ENCODE measurements at places on chromosomes 4 and X.
A peak's percentile ranks its signal among the peaks of the same experiment; 100 is the strongest.

DNA sequence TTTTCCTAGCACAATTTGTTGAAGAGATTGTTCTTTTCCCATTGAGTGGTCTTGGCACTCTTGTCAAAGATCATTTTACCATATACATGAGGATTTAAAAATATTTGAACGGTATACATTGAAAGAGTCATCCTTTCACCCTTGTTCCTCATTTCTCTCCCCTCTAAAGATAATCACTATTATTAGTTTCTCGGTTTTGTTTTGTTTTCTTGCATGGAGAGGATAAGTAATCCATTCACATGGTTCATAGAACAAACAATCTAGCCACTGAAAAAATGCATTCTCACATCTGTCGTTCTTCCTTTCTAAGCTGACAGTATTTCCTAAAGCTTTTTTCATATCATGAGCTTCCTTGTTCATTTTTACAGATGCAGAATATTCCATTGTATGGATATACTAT, 39.2 kb upstream of the MSMO1 start:
- DNase-seq, result no peak

DNA sequence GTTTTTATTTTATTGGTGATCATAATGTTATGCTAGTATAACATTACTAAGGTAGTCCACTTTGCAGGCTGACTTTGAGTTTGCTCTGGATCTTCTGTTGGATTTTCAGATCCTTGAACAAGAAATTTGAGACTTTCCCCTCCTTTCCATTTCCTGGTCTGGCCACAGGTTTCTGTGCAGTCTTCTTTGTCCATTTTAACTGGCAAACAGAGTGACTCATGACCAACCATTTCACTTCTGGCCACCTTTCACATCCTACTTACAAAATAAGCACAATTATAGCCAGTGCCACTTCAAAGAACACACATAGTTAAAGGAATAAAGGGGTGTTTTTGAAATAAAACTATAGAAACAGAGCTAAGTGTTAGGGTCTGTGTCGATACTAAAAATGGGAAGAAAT, 8.4 kb downstream of the ANK2 start:
- peak; percentile 10 for DNase-seq

DNA sequence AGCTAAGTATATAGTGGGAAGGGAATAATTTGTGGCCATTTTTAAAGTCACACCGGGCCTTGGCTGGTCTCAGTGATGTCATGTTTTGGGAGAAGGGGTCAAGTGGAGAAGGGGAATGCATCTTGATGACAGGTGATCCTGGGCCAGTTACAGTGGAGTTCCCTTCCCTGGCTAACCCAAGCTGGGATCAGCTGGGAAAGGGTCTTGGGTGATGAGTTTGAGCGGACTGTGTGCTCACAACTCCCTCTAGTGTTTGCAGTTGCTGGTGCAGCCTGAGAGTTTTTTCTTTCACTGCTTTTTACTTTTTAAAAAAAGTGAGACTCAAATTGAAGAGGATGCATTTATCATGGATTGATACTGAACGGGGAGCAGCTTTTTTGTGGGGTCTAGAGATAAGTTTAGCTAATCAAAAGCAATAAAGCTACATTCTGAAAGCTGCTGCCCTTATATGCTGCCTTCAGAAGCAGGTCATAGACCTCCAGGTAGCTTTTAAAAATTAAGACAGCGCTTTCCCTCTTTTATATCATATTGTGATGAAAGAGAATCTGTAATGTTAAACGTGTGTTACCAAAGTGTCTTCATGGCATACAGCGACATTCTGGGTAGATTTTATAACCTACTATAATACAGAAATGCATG, 164.7 kb downstream of the DCLK2 start:
- peak; percentile 66 for DNase-seq

DNA sequence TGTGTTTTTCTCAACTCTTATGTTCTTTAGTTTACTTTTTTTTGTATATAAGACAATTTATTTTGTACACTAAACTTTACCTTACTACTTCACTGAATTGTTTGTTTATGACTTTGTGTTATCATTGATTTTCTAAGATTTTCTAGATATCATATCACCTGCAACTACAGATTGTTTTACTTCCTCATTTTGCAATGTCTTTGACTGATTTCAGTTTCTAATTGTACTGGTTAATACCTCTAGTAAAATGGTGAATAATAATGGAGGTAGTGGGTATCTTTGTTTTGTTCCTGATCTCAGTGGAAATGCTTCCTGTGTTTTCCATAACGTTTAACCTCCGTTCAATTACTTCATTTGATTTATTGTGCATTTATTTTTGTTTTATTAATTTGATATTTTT, 490.2 kb downstream of the TLL1 start:
- DNase-seq, result no peak

GRCh38 chr4:172142281-172142741, 329.1 kb downstream of the GALNTL6 start:
- DNase-seq, result peak; percentile 0

DNA sequence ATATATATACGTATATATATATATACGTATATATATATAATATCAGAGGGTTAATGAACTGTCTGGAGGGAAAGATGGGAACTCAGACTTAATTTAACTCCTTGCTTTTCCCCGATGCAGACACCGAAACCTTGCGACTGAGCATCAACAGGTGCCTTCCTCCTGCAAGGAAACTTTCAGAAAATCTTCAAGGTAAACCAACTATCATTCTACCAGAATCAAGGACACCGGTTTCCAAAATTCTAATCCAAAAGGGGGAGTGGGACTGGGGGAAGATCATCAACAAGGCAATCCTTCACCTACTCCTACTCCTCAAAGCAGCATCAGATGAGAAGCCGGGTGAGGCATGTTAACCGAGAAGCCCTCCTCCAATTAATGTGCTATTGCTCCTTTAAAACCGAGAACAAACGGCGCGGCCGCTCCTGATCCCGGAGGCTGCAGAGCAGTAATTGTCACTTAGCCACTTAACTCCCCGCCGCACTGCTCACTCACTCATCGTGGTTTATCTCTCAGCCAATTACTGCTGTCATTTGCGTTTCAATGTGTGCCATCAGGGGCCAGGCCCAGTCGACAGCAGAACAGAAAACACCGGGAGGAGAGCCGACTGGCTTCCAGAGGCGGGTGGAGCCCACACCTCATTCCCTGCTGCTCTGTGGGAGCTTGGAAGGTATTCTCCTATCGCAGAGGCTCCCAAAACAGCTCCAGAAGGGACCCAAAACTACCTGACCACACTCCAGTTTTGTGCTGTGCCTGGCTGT, 61.7 kb downstream of the MAML3 start:
- no peak for DNase-seq

GRCh38 chr4:5462254-5462835, 246.0 kb downstream of the EVC2 start:
- no peak for DNase-seq

- DNase-seq, result peak; percentile 67
These were observed 72.9 kb downstream of the WDR19 start for GRCh38 chr4:39255266-39255665.

DNA sequence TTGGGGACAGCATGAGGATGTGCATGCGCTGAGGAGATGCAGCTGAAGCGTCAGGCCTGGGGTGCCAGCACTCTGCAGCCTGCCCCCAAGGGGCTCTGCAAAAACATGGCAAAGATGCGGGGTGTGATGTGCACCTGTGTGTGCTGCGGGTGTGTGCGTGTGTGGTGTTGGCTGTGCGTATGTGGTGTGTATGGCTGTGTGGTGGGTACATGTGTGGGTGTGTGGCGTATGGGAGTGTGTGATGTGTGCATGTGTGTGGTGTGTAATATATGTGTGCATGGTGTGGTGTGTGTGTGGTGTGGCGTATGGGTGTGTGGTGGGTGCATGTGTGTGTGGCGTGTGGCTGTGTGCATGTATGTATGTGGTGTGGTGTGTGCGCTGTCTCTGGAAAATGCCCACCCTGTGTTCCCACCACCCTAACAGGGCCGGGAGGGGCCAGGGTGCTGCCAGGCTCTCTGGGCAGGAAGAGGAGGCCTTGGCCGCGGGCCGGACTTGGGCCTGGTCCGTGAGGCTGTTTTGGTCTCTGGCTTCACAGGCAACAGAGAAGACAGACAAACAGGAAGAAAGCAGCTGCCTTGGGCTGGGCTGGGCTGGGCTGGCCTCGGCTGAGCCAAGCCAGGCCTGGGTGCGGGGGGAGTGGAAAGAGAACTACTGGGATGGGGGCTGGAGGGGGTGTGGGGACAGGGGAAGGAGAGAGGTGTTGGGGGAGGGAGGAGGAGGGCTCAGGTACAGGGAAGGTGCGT, 1.1 kb upstream of the AVPR2 start:
- DNase-seq, result no peak

- DNase-seq, result no peak
These were observed 278.9 kb upstream of the GIMD1 start for GRCh38 chr4:106647451-106647850.

DNA sequence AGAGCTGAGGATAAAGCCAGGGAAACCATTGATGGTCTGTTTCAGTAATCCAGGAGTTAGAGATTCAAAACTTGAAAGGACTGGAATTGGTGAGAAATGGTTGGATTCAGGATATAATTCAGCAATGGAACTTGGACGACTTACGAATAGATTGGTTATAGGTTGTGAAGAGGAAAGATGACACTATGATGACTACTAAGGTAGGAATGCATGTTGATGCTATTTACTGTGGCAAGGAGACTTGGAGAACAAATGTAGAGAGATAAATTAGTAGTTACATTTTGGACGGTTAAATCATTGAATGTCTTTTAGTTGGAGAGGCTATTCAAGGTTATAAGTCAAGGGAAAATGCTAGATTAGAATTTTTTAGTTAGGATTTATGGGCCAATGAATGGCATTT, 365.4 kb upstream of the TECRL start:
- DNase-seq, result no peak

DNA sequence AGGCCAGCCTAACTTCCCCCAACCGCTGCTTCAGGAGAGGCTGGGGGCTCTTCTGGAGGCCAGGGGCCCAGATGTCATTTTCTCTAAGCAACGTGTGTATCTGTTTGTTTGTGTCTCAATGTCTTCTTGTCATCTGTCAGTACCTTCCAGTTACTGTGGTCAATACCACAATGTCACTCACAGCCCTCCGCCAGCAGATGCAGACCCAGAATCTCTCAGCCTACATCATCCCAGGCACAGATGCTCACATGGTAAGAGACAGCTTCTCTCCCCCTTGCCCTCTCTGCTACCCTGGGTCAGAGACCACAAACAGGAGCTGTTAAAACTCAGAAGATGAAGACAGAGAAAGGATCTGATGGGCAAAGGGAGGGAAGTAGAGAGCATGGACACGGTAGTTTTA, 5.0 kb downstream of the XPNPEP2 start:
- DNase-seq, result no peak

DNA sequence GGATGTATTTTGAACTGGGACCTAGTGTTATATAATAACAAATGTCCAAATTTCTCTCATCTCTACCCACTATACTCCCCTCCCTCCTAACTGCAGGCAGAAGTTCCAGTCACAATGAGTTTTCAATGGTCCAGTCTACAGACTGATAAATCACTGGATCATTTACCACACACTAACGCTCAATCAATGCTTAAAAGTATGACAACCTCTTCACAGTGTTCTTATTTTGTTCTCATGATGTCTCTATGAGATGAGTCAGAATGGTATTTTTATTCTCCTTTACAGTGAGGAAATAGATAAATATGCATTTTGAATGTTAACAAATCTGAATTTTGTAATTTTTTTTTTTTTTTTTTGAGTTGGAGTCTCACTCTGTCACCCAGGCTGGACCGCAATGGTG, 83.7 kb upstream of the ETNPPL start:
- DNase-seq, result no peak

GRCh38 chr4:140863197-140863596, 107.0 kb upstream of the TBC1D9 start:
- no peak for DNase-seq

GRCh38 chrX:49257074-49257790, 7.3 kb downstream of the FOXP3 start:
- no peak for DNase-seq

DNA sequence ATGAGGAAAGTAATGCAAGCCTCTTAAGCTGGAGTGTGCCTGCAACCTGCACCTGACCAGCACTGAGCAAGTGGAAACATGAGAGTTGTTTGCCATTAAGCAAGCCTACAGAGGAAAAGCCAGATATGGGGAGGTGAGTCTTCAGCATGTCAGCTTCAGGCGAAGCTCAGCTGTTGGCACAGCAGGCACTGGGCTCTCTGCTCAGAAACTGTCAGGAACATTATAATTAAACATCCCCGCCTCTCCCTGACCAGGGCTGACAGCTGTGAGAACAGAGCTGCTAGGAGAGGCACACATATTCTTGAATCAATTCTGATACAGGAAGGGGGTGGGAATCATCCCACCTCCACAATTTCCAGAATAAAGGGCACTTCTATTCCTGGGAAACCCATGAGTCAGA, 19.0 kb upstream of the DCX start:
- no peak for DNase-seq

DNA sequence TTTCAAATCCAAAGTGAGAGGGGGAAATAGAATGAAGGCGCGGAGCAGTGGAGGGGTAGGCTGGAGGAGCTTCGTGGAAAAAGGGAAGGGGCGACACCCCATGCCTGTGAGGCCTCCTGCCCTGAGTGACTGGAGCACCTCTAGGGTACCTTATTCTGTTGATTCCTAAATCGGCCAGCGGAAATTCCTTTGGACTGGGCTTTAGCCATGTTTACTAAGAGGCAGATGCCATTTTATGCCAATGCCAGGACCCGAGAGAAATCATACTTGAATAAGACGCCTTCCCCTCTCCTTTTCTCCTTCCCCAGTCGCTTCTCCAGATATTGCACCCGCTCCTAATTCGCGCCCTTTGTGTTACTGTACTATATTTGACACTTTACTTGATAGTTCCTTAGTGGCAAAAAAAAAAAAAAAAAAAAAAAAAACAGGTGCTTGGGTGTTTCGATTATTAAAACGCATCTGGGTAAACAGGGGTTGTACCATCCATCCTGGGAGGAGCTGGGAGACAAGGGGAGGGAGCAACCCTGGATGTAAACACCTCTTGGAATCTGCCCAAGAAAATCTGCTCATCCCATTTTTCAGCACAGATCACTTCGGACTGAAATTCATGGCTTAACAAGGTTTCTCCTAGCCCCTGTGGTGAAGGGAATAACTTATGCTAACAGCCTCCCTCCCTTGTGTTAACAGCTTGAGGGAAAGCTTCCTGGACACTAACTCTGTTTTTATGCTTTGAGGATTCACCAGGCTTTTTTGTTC, 1.5 kb downstream of the BMP3 start:
- DNase-seq, result no peak

GRCh38 chr4:189494407-189494806, 446.3 kb upstream of the FRG1 start:
- DNase-seq, result no peak

GRCh38 chrX:153746359-153746758, 17.7 kb upstream of the PLXNB3 start:
- no peak for DNase-seq

DNA sequence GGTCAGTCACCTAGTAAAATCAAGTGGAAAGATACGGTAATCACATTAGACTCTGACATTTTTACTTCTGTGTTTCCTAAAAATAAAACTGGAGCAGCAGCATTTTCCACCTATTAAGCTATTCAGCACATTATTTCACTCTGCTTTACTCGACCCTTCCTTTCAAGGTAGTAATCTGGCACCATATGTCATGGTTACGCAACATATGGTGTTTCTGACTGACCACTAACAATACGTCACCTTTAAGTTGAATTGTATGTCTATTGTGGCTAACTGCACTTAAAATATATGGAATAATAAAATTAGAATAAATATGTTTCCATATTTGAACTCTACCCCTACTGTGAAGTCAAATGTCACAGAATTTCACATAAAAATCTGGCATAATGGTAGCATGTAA, 168.8 kb downstream of the CDS1 start:
- DNase-seq, result no peak
